ENCODE measurements at places on chromosomes 11 and 22.

GRCh38 chr22:37672206-37672919, 3.1 kb upstream of the LGALS1 start:
- no peak for DNase-seq

DNA sequence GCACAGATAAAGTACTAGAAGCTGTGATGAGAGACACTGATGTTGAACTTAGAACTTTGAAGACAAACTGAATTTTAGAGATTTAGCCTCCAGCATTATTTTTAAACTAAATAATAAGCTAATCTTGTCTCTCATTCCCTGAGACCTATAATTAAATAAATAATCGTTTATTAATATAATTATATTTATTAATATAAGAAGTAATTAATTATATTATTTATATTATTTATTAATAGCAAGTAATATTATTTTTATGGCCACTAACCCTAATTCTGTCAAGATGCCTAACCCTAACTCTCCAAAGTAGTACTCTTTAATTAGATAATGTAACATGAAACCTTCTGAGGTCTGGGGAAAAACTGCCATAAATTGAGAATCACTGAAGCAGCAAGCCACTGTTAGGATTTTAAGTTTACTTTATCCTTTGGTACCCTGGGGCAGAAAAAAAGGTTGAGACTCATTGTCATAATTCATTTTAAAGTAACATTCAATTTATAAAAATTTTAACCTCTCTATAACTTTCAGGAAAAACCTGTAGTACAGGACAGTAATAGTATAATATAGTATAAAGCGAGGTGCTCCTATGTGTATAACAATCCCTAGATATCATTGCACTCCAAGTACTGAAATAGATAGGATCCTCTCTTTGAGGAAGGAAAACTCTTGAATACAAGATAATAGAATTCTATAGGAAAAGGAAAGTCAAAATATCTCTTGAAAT, 85.4 kb downstream of the TTC28 start:
- DNase-seq = peak; percentile 14

DNA sequence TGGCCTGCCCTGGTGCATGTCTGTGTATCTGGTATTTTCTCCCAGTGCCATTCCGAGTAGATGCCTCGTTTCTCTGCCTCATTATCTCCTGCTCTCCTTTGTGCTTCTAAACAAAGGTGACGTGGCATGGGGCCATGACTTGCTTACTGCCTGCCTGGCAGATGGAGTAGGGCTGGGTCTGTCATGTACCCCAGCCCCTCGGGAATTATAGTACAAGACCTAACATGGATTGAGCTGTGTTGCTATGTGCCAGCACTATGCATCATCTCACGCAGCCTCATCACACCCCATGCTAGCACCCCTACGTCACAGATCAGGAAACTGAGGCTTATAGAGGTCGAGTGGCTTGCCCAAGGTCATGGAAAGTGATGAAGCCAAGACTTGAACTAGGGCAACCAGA, 88.1 kb downstream of the GALNT18 start:
- DNase-seq = no peak

- DNase-seq = peak; percentile 78
These were observed 17.0 kb upstream of the DDX10 start for GRCh38 chr11:108647701-108648527.

GRCh38 chr22:34160141-34160783, 240.0 kb upstream of the LARGE1 start:
- no peak for DNase-seq

GRCh38 chr11:122459064-122459463, 196.5 kb upstream of the UBASH3B start:
- DNase-seq = no peak

- DNase-seq = no peak
These were observed 942.3 kb downstream of the LRRC4C start for GRCh38 chr11:40517122-40517521.

DNA sequence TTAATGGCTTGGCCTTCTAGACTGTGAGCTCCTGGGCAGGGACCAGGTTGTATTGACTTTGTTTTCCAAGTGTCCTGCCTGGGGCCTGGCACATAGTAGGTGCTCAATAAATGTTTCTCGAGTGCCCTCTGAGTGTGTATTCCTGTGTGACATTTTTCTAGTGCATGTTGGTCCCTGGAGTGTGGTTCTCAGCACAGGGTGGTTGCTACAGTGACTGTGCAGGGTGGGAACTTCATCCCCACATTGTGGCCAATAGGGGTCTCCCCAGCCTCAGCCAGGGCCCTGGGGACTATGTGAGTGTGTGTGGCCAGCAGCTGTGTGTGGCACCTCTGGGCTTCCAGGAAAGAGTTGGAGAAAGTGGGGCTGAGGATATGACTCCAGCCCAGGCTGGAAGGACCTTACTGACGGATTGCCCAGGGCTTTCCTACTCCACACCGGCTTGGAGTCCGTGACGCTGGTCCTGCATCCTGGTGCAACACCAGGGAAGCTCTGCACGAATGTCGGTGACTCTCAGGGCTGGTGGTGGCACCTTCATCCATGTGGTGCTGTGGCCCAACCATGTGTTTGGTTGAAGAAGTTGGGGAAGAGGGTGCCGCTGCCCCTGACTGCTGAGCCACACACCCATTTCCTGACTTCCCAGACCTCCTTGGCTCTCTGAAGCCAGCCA, 9.0 kb upstream of the MARK2 start:
- no peak for DNase-seq

GRCh38 chr22:24945430-24945829, 1.1 kb downstream of the LHFPL7 start:
- DNase-seq = no peak

- DNase-seq = no peak
These were observed 1359.3 kb downstream of the LRRC4C start for GRCh38 chr11:40100162-40100553.

- DNase-seq = no peak
These were observed 205.7 kb downstream of the SNX19 start for GRCh38 chr11:130710497-130711012.

DNA sequence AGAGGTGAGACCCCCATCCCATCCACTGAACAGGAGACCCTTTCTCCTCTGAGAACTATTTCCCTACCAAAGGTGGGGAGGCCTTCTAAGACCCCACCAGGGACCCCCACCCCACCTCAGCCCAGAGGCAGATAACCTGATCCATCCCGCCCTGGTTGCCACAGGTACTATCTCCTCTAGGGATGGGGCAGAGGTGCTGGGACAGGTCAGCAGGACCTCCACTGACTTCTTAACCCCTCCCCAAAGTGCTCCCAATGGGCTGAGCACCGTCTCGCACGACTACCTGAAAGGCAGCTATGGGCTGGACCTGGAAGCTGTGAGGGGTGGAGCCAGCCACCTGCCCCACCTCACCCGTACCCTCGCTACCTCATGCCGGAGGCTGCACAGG, 4.3 kb downstream of the INPPL1 start:
- DNase-seq = no peak

- no peak for DNase-seq
These were observed 3.4 kb downstream of the KIAA0930 start for GRCh38 chr22:45237065-45237990.

GRCh38 chr11:67698247-67698646, 23.8 kb upstream of the ALDH3B2 start:
- no peak for DNase-seq

DNA sequence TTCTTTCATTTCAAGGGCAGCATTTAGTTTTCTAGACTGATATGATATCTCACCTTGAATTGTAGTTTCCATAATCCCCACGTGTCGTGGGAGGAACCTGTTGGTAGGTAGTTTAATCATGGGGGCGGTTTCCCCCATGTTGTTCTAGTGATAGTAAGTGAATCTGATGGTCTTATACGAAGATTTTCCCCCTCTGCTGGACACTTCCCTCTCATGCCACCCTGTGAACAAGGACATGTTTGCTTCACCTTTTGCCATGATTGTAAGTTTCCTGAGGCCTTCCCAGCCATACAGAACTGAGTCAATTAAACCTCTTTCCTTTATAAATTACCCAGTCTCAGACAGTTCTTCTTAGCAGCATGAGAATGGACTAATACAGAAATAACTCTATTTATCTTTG, 851.1 kb upstream of the FAT3 start:
- no peak for DNase-seq

- no peak for DNase-seq
These were observed 34.2 kb downstream of the FAM168A start for GRCh38 chr11:73563539-73564200.

- peak; percentile 49 for DNase-seq
These were observed at the start of gene HMGXB4 for GRCh38 chr22:35257321-35258190. Gene HMGXB4, plus strand, starts transcription at chr22:35257493. Its CDS starts 4,898 bp downstream, at chr22:35262391.

DNA sequence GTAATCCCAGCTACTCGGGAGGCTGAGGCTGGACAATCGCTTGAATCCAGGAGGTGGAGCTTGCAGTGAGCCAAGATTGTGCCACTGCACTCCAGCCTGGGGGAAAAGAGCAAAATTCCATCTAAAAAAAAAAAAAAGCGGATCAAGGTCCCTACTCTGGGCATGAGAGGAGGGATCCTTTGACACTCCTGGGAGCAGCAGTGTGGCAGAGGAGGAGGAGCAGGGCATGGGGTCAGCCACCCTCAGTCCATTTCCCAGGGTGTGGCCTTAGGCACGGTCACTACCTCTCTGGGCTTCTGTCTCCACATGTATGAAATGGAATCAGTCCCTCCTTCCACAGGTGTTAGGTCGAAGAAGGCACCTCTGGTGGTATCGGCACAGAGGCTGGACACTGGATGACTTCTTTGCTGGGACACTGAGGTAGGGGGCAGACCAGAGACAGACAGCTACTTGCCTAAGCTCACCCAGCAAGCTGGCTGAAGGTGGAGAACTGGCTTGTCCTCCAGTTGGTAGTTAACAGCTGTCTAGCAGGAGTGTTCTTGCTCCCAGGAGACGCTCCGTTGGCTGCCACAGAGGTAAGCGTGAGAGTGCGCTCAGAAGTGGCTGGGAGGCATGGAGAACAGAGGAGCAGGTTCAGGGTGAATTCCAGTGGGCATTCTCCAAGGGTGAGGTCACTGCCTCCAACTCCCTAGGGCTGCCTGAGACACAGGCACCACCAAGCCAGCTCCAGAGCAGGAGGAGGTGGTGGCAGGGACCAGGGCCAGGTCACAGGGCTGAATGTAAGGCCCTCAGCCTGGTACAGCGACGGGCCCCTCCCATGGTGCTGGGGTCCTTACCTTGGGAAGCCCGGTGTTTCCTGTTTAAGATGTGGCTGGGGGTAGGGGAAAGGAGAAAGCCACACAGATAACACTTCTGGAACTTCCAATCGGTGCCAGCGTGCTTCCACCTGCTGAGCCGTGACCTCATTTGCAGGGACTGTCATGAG, 19.5 kb downstream of the TXN2 start:
- no peak for DNase-seq

DNA sequence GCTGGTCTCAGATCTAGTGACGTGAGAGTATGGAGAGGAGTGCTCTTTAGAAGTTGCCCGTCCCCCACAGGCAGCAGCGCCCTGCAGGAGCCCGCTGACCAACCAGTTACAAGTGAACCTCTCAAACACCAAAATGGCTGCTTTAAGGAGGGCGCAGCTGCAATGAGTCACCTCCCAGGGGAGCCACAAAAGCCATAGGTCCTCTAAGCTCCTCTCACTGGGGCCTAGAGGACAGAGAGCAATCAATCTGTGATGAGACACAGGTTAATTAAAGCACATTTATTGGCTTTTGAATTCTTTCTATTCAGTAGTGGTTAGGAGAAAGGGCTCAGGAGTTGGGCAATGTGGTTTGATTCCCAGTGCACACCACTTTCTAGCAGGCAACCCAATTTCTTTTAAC, 15.5 kb upstream of the RAPSN start:
- no peak for DNase-seq

DNA sequence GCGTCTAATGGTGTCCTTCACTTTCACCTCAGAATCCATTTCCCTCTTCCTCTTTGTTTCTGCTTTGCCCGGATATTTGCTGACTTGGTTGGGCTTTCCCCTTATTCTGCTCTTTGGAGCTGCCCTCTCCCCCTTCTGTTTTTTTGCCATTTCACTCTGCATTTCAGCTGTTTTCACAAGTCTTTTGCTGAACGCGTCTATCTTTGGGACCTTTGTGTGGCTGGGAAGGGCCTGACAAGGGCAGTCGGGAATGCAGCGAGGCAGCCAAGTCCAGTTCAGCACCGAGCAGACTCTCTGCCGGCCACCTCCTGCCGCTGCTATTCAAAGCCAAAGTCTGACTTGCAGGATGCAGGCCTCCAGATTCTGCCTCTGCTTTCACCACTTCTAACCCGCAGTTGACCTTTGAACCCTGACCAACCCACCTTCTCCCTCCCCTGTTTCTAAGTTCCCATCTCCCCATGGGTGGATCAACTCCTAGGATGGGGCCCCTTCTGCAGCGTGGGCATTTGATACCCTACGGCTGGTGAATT, 38.2 kb downstream of the FEZ1 start:
- no peak for DNase-seq

GRCh38 chr22:48534395-48534958, 1293.2 kb downstream of the BRD1 start:
- DNase-seq = no peak

DNA sequence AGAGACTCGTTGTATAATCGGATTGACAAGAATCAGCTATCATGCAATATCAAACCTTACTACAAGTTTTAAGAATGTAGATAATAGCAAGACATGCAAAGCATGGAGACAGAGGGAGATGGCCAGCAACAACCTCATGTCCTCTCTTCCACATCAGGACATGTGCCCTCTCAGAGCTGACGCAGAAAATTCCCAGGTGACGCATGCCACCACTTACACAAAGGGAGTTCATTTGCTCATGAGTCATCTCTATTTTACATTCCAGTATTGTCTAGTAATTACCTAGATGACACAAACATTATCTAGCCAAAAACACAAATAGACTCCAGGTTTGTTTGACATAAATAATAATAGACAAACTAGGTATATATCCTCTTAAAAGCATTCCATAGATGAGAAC, 38.1 kb upstream of the OPCML start:
- no peak for DNase-seq

- DNase-seq = no peak
These were observed 83.1 kb downstream of the MN1 start for GRCh38 chr22:27718186-27719035.

DNA sequence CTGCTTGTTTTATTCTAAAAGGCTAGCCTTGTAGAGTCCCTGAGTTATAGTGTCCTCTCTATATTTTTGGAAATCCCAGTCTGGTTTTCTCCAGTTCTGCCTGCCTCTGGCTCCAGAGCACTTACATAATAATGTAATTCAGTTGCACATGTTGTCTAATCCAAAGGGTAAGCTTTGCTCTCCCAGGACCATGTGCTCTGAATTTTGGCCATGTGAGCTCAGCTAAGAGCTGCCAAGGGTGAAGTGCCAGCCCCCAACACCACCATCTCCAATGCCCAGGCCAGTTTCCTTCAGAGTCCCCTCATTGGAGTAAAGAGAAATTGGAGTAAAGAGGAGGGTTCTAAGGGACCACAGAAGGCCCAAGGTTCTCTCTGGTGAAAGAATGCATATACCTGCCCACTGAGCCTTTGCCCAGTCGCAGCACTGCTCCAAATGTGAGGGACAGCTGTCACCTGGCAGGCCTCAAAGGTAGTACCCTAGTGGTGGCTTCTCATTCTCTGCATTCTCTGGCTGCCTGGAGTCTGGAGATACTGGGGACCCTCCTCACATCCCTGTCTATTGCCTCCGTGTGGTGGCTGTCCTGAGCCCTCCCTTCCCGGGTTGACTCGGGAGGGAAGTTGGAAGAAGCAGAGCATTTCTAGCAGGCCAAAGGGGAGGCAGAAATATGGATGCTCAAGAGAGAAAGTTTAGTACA, 4.9 kb downstream of the CRY2 start:
- DNase-seq = no peak

GRCh38 chr11:37788141-37788877, 1190.3 kb upstream of the RAG2 start:
- DNase-seq = no peak

Data from NCI-H526 treated with DMSO at 0.1 percent for 48 hours (cell line).